A549 (cell line): ENCODE measurements at places on chromosomes 16 and 17. TPM values are rescaled to one million over a fixed set of nuclear protein-coding genes. Genes with fewer than 3 reads are reported as not detected.
A peak's percentile ranks its signal among the peaks of the same experiment; 100 is the strongest.

Gene G6PC1
- not detected in 3 replicates for polyA plus RNA-seq

- peak; percentile 61 for DNase-seq
These were observed 823 bp downstream of the NBR1 start for GRCh38 chr17:43171586-43172487.

Gene CRYBA1
- polyA plus RNA-seq = 0.12 TPM in 1 of 3 replicates, not detected in the others

Gene LRRC46
- 2.3 to 3.0 TPM (median 2.5 TPM) in 3 replicates for polyA plus RNA-seq

GRCh38 chr17:74220946-74221818, 7.8 kb downstream of the TTYH2 start:
- DNase-seq = no peak

DNA sequence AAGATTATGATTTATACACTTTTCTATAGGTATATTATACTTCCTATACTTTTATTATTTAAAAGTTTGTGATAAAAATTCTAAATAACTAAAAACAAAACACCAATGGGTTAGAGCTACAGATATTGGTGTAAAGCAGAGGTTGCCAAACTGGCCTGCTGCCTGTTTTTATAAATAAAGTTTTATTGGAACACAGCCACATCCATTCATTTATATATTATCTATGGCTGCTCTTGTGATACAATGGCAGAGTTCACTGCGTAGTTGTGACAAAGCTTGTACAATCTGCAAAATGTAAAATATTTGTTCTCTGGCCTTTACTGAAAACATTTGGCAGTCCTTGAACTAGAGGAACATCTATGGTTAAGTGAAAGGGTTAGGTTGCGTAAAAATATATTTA, 208.7 kb downstream of the PRKCB start:
- no peak for DNase-seq

Gene PRAC2
- polyA plus RNA-seq = not detected in 3 replicates

DNA sequence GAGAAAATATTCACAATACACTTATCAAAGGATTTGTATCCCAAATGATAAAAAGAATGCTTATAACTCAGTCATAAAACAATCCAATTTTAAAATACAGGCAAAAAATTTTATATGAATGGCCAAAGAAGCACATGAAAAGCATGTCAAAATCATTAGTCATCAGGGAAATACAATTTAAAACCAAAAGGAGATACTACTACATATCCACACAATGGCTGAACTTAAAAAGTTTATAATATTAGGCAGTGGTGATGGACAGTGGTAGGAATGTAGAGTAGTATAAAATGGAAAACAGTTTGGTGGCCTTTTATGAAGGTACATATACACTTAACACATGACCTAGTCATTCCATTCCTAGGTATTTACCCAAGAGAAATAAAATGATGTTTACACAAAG, 12.2 kb downstream of the CMC2 start:
- DNase-seq = peak; percentile 25

DNA sequence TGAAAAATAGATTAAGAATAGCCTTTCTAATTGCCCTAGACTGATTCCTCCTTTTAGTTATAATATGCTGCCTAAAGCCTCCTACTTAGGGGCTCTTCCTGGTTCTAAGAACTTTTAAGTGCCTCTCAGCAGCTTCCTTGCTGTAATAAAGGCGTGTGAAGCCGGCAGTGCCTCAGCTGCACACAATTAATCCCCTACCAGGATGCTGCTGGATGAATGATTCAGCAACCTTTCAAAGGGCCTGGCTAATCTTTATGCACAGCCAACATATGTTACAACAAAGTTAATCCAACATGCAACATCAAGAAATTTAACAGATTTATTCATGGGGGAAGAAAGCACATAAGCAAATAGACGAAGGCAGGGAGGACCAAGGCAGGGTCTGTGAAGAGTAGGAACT, 145.2 kb downstream of the PMP22 start:
- DNase-seq = no peak

- DNase-seq = peak; percentile 71
These were observed 1.2 kb downstream of the JPT1 start for GRCh38 chr17:75152922-75153779.

Gene AANAT
- 0.13 TPM in 1 of 3 replicates, not detected in the others for polyA plus RNA-seq

Gene HNF1B
- 19.5 to 21.3 TPM (median 20.8 TPM) in 3 replicates for polyA plus RNA-seq

Gene ARHGDIG
- polyA plus RNA-seq = 1.3 to 1.9 TPM (median 1.4 TPM) in 3 replicates
